ENCODE measurements at places on chromosomes 11 and 22. TPM values are rescaled to one million over a fixed set of nuclear protein-coding genes. Genes with fewer than 3 reads are reported as not detected.

MIAT gene
- total RNA-seq = 0.25 TPM

UPK3A gene
- not detected for total RNA-seq

C11orf52 gene
- not detected for total RNA-seq

DEFB108B gene
- not detected for total RNA-seq

SCN4B gene
- total RNA-seq = not detected

CALCA gene
- total RNA-seq = not detected

OR51I1 gene
- not detected for total RNA-seq

ZNF215 gene
- 0.95 TPM for total RNA-seq

KRTAP5-9 gene
- not detected for total RNA-seq

GSTP1 gene
- 1,655 TPM for total RNA-seq

IL18BP gene
- 3.6 TPM for total RNA-seq

ZNF195 gene
- total RNA-seq = 20.2 TPM

BLID gene
- total RNA-seq = not detected

BAIAP2L2 gene
- 5.1 TPM for total RNA-seq

CCDC15 gene
- 0.67 TPM for total RNA-seq

All from A549 treated with GW870086 at 1 μM for 4 hours (cell line).